ENCODE measurements at places on chromosomes 2 and 18.

DNA sequence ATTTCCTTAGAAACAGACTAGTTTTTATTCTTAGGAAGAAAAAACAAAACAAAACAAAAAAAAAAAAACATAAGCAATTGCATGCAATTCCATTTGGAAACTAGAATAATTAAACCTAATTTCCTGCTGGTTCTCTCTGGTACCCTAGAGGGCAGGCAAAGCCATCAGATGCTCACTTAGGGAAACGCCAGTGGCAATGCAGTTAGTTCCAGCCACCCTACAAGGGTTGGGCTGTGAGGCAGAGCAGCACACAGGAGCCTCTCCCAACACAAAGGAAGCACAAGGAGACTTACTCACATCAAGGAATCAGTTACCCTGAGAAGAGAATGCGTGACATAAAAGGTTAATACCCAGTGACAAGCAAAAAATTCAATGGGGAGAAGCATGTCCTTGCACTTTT is 28.8 kb downstream of the CCDC93 start:
- no peak for DNase-seq

DNA sequence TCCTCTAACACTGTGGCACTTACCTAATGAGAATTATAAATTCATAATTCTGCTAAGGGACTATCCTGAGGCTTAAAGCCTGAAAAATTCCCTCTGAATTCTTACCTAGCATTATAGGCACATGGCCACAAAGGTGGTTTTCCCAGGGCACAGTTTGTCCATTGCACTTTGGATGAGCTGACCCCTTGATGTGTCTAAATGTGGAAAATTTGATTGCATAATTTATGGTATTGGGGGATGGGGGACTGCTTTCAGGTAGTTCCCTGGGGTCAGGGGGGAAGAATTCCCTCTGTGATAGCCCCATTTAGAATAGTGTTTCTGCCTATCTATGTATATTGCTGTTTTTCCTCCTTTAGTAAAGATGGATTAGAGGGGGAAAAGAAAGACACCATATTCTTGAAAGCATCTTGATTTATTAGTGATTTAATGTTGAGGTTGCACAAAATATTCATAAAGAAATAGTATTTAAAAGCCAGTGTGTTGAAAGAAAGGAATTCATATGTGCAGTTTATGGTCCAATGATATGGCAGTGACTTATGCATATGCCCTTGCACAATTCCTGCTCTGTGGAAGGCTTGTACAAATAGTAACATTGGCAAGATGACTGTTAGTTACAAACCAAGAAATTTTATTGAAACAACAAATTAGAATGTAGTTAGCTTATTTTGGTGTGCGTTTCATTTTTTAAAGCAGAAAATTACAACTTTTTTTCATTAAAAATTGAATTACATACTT is 8.7 kb upstream of the HTR2B start:
- no peak for DNase-seq

- DNase-seq: no peak
These were observed 262.6 kb upstream of the THUMPD2 start for GRCh38 chr2:40041422-40042382.

DNA sequence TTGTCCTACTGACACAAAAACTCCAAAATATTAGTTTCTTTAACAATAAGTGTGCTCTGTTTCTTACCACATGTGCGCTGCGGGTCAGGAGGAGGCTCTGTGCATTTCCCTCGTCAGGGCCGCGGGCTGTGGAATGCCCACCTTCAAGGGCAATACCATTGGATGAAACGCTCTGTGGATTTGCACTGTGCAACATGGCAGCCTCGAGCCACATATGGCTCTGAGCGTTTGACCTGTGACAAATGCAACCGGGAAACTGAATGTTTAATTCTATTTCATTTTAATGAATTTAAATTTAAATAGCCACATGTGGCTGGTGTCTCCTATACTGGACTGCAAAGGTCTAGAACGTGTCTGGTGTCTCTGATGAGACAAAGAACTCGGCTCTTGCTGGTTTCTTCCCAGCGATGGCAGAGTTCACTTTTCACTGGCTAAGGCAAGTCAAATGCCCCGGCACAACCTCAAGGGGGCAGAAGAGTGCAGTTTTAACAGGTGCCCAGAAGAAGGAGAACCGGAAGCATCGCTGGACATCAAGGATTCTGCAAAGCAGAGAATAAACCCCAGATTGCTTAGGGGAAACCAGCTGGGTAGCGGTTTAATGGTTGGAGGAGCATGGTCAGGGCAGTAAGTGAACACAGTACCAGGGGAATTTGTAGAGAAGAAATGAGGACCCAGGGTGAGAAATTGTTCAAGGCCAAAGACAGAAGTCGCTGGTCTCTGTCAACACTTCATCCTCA is 37.0 kb upstream of the TMEM18 start:
- no peak for DNase-seq

DNA sequence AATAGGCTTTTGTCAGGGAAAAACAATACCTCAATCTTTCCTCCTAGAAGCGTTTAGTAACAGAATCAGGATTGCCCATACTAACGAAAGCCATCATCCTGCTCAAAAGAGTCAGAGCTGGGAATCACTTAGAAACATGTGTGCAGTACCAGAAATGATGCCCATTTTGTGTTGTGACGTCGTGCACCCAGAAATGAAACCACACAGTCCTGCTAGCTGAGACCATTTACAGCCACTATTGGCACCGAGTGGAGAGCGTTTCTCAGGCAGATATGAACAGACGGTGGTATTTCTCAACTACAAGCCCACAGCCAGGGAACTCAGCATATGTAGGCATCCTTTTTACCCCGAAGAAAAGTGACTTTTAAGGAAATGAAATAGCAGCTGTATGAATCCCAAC is 284.3 kb upstream of the LRATD1 start:
- DNase-seq: no peak

DNA sequence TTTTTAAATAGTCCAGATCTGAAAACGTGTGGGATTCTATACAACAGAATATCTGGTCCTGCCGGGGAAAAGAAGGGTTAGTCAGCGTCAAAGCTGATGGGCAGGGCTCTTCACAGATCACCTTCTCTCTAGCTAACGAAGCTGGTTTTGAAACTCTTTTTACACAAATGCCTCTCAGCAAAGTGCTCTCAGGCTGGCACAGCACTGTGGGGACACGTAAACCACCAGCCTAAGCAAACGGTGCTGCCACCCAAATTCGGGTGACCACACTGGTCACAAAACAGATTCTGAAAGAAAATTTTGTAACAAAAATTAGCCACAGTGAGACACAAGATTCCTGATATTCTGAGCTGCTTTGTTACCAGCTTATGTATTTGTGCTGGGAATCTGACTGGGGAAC is 53.1 kb upstream of the ARL5A start:
- no peak for DNase-seq

DNA sequence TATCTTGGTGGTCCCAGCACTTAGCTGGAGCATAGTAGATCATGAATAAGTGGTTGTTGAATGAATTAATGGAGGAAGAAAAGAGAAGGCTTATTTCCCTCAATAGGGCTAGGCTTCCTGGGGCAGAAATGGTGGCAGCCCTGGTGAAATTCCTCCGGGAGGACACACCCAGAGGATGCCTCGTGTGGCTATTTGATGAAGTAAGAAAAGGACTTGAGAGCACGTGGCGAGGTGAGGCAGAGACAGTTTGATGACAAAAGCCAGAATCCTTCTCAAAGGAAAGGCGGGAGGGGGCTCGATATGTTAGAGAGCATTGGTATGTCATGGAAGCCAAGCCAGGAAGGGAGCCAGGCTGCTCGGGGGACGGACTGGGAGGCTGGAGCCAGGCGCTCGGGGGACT is 14.7 kb downstream of the FAM228A start:
- no peak for DNase-seq

Data from activated CD8-positive, alpha-beta memory T cell treated with anti-CD3 and anti-CD28 coated beads, Interleukin-2, amount 50 U/mL, for 4 hours (primary cell).